Activated T-cell treated with anti-CD3 and anti-CD28 coated beads, Interleukin-2, amount 50 U/mL, for 4 hours (primary cell): ENCODE measurements at places on chromosomes 7 and 10. TPM values are rescaled to one million over a fixed set of nuclear protein-coding genes. Genes with fewer than 3 reads are reported as not detected.

DNA sequence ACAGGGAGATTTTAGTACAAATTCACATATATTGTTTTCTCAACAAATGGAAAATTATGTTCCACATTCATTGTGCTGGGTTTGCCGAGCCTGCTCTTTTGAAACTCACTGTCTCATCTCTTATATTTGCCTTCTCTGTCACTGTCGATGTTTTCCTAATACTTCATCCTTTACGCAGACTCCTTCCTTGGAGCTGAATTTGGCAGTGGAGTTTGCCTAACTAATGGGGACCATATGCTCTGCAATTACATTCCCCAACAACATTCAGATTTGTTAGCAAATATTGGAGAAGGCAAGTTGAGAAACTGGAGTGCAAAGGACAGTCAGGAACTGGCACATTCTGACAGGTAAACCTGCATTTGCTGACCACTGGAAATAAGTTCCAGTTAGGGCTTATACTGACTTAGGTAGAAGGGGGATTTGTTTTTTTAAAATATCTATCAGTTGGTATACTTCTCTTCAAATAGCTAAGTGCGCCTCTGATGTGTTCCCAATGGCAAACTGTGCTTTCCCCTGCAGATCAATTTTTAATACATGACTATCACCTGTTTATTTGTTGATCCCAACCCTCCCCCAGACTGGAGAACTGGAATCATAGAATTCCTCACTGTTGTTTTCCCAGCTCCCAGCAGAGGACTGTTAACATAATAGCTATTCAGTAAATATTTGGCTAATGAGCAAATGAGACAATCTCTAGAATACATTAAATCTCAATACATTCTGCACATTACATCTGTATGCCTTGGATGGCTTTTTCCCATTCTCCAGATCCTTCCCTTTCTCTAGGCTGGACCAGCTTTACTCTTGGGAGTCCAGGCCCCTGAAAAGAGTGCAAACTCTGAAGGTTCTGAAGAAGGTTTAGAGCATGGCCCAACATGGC is 769.3 kb downstream of the KCNMA1 start:
- DNase-seq: no peak

GRCh38 chr7:141312828-141313521 is 238.2 kb upstream of the AGK start:
- no peak for DNase-seq

DNA sequence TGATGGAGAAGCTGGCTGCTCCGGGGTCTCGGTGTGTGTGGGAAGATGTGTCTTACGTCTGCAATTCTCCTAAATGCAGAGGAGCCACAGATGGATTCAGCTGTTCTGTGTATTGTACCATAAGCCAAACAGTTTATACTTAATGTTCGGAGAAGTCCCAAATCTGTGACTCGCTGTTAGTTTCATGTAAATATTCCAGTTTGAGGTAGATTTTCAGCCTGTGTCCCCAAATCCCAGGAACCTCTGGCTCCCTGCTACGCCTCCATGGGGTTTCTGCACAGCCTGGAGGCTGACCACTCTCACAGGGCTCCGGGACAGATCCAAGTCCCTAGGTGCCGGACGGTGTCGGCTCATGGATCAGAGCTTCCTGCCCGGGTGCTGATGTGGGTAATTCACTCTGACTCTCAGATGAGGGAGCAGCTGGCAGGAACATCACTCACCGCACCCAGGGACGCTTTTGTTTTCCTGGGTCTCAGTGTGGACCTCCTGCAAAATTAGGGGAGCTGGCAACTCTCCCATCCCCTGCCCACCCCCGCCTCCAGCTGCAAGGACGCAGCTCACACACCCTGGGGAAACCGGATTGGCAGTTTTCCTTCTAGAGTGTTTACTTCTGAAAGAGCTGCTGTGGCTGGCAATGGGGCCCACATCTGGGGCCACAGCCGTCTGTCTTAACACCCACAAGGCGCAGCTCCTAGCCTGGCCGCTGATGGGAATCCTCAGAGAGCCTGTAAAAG is 421.1 kb upstream of the FOXK1 start:
- no peak for DNase-seq

GRCh38 chr10:2925631-2926030 is 141.7 kb upstream of the PFKP start:
- DNase-seq: no peak

GRCh38 chr7:102047-102711 is 90.2 kb upstream of the FAM20C start:
- no peak for DNase-seq

- DNase-seq: no peak
Observed at GRCh38 chr10:80567292-80567691, 29.6 kb downstream of the SH2D4B start.

- DNase-seq: no peak
Observed at GRCh38 chr7:113794573-113794972, 124.2 kb downstream of the PPP1R3A start.

DNA sequence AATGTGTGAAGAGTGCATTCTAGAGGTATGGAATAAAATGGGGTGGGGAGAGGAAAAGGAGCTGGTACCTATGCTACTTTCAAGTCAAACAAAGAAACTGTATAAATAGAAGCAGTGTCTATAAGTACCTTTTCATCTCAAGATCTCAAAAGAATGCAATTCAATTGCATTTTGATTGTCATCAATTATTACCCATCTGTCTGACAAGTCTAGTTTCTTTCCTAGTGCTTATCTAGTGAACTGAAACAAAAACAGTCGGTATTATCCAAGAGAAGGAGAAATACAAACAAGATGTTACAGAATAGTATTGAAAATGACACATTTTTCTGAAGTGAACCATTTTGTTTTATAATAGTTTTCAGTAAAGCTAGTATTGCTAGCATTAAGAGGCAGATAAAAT is 754.5 kb upstream of the LRRN3 start:
- DNase-seq: no peak

DNA sequence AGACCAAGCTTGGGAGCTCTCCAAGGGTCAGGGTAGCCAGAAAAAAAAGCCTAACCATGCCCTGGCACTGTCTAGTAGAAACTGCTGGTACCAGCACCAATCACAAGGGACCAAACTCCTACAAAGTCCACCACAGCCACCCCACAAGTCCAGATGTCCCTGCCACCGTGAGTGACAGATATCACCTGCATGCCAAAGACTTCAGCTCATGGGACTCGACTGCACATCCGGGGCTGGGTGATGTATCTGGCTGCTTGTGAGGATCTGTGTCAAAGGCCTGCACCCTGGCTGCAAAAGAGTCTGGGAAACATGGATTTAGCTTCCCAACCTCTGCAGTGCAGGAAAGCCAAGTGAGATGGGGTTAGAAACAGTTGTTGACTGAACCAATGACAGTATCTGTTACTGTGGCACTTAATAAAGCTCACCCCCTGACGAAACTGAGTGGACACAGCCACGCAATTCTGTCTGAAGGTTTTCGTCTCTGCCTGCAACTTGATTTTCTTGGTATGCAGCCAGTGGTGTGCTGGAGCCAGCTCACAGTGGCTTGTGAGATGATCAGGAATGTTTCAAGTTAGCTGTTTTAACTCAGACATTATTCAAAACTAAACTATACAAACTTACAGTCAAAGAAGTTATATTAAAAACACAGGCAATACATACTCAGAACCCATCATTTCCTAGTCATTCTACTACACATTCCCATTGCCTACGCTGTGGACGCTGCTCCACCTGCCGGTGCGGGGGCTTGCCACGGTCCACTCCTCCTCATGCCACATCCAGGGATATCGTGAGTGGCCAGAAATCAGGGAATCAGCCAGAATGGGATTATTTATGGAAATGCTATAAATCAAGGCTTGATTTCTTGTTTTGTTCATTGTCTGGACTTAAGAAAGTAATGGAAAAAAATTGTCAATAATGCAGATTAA is 9.2 kb downstream of the ZNF488 start:
- DNase-seq: no peak

DNA sequence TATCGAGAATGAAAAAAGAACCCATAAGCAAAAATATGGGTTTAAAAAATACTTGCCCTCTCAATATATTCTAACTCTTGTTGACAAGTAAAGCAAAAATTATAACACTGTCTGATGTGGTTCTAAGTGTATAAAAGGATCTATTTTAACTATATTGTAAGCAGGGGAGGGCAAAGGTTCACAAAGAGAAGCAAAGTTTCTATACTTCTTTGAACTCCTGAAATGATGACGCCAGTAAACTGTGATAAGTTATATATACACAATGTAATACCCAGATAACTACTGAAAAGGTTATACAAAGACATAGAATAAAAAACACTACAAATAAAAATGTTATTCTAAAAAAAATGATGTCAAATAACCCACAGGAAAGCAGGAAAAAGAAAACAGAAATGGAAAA is 37.1 kb downstream of the PDLIM1 start:
- no peak for DNase-seq

- DNase-seq: no peak
Observed at GRCh38 chr7:140456551-140457051, 22.7 kb downstream of the MKRN1 start.

GRCh38 chr10:37314350-37314749 is 189.0 kb downstream of the ANKRD30A start:
- DNase-seq: no peak

DNA sequence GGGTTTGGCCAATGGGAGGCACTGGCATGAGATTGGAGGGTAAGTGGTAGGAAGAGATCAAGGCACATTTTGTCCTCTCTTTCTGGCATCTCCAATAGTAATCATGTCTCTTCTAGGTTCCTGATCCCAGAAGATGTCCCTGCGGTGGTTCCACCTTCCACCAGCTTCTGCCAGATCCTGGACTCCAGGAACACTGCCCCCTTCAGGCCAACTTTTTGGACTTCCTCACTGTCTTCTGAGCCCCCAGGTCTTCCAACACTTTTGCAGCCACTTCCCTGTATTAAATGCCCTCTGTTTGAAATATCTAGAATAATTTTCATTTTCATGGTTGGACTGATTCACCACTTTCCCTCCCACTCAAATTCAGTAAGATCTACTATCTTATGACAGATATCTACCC is 60.9 kb downstream of the BAMBI start:
- no peak for DNase-seq

DMBT1 gene
- 0.05 TPM for total RNA-seq

ABCB4 gene
- not detected for total RNA-seq

RGR gene
- total RNA-seq: not detected

DRGX gene
- not detected for total RNA-seq

SPDYE9 gene
- total RNA-seq: not detected

C10orf95 gene
- total RNA-seq: 0.96 TPM

FGFBP3 gene
- 3.7 TPM for total RNA-seq
